ENCODE measurements at places on chromosomes 2 and 18.

- no peak for DNase-seq
- no peak overlapping the region for H3K4me3 ChIP-seq
- H3K36me3 ChIP-seq, result no peaks in the 10 kb centered on the region
- H3K27ac ChIP-seq, result peak overlapping the region; percentile 20
- H3K27me3 ChIP-seq, result peaks cover 33% of the 10 kb centered on the region
Measured at GRCh38 chr2:176388861-176389260, 119.6 kb downstream of the MTX2 start.

DNA sequence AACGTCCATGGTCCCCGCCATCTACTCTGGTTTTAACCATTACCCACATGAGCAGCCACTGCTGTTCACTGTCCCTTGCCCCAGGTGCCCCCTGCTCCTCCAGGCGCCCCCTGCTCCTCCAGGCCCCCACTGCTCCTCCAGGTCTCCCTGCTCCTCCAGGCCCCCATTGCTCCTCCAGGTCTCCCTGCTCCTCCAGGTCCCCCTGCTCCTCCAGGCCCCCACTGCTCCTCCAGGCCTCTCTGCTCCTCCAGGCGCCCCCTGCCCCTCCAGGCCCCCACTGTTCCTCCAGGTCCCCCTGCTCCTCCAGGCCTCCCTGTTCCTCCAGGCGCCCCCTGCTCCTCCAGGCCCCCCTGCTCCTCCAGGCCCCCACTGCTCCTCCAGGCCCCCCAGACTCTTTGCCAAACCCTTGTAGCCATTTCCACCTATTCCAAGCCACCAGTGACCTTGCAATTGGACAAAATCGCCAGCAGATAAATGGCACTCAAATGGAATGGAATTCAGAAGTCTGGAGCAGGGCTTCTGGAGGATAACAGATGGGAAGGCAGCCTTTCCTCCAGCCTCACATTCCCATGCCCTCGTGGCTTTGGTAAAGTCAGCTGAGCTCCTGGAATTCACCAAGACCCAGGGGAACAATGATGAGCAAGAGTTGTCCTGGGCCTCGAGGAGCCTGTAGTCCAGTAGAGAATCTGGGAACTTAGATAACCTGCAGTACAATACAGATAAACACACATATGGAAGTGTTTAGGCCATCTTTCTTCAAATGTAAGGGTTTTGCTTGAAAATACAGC, 13.3 kb upstream of the RPL31 start:
- H3K36me3 ChIP-seq, result peaks cover 8% of the 10 kb centered on the region
- no peaks in the 10 kb centered on the region for H3K27me3 ChIP-seq
- no peak overlapping the region for H3K27ac ChIP-seq
- no peak overlapping the region for H3K4me3 ChIP-seq

GRCh38 chr2:238602223-238602960, 175.7 kb downstream of the ASB1 start:
- DNase-seq, result no peak
- H3K4me1 ChIP-seq, result peaks cover under 1% of the 10 kb centered on the region
- peaks cover 3% of the 10 kb centered on the region for H3K27me3 ChIP-seq
- no peaks in the 10 kb centered on the region for H3K36me3 ChIP-seq
- H3K27ac ChIP-seq, result no peak overlapping the region

- H3K27me3 ChIP-seq, result peaks cover 77% of the 10 kb centered on the region
- no peak overlapping the region for H3K27ac ChIP-seq
- no peak overlapping the region for H3K4me3 ChIP-seq
- H3K36me3 ChIP-seq, result no peaks in the 10 kb centered on the region
- H3K4me1 ChIP-seq, result peaks cover 24% of the 10 kb centered on the region
- peak; percentile 70 for DNase-seq
Measured at GRCh38 chr2:170712653-170713542, 2.2 kb upstream of the SP5 start.

- H3K27ac ChIP-seq, result peak overlapping the region; percentile 96
- DNase-seq, result peak; percentile 88
- H3K4me3 ChIP-seq, result no peak overlapping the region
- peaks cover 62% of the 10 kb centered on the region for H3K4me1 ChIP-seq
Measured at GRCh38 chr2:215920244-215921100, 92.9 kb downstream of the MREG start.
